ENCODE measurements at places on chromosomes 7 and 10. TPM values are rescaled to one million over a fixed set of nuclear protein-coding genes. Genes with fewer than 3 reads are reported as not detected.

- no peak for DNase-seq
Observed at GRCh38 chr7:6128205-6128604, 97.0 kb downstream of the ANKRD61 start.

The NUTM2E gene
- not detected for total RNA-seq

DNA sequence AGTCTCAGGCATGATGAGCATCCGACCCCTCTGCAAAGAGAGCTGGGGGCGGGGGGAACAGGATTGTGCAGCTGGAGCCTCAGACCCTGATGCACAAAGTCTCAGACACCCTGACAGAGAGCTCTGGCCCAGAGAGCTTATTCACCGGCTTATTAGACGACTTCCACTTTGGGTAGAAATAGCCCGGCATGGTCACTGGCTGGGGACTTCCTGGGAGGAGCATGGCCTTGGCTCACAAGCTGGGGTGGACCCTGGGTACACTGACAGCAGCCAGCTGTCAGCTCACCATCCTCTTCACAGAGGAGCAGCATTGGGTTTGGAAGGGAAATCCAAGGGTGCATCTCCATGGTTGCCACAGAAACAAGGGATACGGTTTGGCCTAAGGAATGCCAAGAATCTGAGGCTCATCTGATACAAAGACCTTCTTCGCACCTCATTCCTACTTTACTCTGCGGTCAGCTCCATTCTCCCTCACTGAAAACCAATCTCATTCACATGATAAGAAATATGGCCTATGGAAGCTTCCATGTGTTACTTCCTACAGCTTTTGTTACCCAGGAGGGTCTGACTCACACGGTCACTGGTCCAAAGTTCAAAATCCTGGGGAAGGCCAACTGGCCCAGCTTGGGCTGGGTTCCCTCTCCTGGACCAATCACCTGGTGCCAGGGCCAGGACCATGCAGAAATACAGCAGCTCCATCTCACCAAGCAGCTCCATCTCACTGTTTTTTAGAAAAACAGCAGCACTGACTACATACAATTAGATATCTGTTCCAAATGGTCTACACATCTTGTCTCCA, 25.1 kb downstream of the ZNF467 start:
- DNase-seq, result no peak

The RPEL1 gene
- not detected for total RNA-seq

DNA sequence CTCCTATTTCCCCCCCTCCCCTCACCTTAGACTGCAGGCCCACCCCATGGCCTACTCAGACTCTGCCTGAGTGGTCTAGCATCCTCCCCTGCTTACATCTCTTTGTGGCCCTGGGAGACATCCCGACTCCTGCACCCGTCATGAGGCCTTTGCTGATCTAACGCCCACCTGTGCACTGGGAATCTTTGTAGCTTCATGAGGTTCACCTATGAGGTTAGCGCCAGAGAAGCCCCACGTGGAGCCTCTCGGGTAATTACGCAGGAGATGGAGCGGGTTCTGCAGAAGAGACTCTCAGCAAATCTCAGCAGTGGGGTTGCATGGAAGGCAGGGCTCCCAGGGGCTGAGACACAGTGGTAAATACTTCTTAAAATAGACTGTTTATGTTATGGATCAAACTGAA, 43.5 kb upstream of the HSPA12A start:
- no peak for DNase-seq

The RAPGEF5 gene
- total RNA-seq, result 0.82 TPM

DNA sequence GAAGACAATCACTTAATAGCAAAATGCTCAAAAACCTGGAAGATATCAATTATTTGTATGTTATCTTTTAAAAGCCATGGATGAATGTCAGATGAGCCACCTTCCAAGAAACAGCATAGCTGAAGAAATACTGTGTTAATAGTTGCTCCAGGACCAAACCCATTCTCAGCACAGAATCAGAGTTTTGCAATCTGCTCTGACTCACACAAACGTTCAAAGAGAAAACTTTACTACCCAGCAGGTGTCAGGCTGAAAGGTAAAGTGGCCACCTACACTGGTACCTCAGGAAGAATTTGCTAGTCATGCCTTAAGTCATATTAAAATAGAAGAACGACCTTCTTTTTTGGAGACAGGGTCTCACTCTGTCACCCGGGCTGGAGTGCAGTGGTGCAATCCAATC, 526.5 kb downstream of the PARD3 start:
- DNase-seq, result no peak
